ENCODE measurements at places on chromosomes 2 and 18.

DNA sequence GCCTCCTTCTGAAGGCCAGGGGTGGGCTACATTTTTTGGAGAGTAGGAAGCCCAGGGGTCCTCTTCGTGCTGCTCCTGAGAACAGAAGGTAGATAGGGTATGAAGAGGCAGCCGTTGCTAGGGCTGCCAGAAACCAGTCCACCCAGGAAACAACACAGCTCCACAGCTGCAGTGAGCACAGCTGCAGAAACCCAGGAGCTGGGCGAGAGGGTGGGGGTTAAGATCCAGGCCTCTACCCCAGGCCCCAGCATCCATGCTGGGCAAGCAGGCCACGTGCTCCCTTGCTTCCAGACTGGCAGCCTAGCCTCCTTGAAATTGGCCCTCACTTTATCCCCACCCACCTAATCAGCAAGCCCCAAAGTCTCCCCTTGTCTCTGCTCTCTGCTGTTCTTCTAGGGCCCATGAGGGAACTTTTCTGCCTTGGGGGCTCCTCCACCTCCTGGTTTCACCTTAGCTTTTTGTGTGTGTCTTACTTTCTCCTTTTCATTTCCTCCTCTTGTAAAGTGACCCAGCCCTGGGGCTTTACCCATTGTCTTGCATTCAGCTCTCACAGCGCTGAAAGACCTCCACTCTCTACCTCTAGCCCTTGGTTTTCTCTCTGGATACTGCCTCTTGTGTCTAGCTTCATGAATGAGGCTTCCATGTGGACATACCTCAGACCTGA, 30.7 kb downstream of the STON1 start:
- DNase-seq, result no peak

DNA sequence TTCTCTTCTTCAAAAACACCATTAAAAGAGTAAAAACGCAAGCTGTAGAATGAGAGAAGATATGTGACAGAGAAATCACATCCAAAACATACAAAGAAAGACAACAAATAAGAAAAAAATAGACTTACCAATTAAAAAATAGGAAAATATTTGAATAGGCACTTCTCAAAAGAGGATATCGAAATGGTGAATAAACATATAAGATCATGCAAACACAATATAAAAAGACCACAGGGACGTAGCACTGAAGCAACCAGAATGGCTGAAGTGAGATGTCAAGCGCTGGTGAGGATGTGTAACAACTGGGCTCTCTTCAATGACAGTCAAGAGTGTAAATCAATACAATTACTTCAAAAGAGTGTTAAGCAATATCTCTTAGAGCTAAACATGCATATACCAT, 202.3 kb downstream of the ZBTB7C start:
- DNase-seq, result no peak

DNA sequence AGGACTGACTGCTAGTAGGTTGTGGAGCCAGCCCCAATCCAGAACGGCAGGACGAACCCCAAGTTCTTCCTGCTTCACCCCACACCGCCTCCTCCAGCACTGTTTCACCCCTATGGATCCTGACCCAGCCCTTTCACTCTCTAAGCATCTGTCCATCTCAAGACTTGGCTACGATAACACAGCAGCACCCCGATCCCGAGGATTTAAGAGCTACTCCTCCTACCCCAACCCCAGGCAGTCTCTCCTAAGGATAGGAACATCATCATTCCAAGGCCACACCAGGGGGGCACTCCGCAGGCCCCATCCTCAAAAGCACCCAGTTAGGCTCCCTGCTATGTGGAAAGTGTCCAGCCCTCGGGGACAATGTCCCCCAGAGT, 645 bp downstream of the KCTD18 start:
- DNase-seq, result no peak

- DNase-seq, result no peak
These were observed 678.0 kb downstream of the ZEB2 start for GRCh38 chr2:143841935-143842334.

DNA sequence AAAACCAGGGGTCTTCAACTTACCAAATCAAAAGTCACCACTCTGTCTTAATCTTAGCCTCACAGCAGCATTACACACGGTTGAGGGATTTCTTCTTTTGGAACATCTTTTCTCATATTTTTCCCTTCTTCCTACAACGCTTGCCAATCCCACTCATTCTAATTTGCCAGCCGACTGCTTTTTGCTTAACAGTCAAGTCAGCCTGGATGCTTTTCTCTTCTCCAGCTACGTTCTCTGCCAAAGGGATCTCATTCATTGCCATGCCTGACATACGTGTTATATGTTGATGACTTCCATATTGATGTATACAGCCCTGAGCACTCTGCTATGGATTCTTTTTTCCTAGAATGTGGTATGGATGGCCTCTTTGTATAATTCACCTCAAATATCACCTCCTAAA, 37.3 kb downstream of the CDH19 start:
- no peak for DNase-seq

- no peak for DNase-seq
These were observed 13.5 kb downstream of the KCNIP3 start for GRCh38 chr2:95310651-95311050.

DNA sequence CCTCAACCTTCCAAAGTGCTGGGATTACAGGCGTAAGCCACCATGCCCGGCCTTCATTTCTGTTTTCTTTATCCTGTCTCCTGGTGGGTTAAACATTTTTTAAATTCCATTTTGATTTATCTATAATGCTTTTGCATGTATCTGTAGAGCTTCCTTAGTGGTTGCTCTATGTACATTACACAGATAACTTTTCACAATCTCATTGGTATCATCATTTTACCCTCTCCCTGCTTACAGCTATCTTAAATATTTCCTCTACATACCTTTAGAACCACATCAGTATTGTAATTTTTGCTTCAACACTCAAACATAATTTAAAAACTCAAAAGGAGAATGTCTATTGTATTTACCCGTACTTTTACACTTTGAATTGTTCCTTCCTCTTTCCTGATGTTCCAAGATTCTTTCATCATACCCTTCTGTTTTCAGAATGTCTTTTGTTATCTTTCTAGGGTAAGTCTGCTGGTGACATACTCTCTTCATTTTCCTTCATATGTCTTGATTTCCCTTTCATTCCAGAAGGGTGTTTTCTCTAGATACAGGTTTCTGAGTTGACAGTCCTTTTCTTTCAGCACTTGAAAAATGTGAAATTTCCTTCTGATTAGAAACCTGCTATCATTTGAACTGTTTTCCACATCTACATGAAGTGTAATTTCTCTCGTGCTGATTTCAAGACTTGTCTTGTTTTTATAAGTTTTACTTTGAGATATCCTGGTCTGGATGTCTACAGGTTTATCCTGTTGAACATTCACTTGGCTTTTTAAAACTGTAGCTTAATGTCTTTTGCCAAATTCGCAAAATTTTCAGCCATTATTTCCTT, 21.9 kb downstream of the PPP3R1 start:
- no peak for DNase-seq

DNA sequence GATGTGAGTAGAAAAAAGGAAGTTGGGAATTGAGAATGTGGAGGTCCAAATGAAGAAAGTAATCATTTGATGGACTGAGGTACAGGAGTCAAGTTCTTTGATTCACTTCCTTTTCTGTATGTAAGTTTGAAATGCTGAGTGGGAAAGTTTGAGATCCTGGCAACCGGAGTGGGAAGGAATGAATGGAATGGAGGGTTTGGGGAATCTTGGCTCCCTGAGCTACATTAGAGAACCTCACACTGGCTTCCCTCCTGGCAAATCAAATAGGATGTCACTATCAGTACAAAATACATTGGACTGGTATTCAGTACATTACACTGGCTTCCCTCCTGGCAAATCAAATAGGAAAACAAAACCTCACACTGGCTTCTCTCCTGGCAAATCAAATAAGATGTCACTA, 9.8 kb upstream of the RNF138 start:
- DNase-seq, result no peak

DNA sequence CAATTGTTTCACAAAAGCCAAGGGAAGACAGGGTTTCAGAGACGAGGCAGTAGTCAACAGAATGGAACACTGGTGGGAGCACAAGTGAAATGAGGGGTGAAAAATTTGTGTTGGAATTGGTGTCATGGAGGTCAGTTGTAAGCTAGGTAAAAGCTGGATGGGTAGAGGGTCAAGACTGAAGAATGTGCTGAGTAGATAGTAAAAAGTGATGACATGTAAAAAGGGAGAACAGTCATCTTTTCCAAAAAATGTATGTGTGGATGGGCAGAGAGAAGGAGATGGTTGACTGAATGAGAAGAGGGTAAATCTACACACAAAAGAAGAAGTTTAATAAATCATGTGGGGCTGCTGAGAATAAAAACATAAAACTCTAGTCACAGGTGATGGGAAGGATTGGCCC, 92.7 kb upstream of the COL3A1 start:
- DNase-seq, result no peak

DNA sequence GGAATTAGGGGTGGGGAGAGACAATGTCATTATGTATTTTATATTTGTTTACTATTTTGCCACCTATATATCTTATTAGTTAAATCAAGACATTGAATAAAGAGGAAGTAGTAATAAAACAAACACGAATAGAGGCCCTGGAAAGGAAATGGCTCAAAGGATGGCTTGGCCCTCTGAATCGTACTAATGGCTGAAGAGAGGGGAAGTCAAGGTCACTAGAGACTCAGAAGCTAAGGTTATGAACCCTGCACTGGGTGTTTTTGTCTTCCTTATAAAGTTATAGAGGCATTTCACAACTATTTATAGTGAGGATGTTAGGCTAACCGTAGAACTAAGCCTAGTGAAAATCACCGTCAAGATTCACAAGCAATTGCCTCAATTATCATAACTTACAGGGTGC, 685.9 kb downstream of the ARHGAP15 start:
- DNase-seq, result no peak

- peak; percentile 3 for DNase-seq
These were observed 143.8 kb downstream of the SH3BP4 start for GRCh38 chr2:235095569-235095968.

GRCh38 chr2:126671488-126671887, 15.5 kb downstream of the GYPC start:
- DNase-seq, result no peak

DNA sequence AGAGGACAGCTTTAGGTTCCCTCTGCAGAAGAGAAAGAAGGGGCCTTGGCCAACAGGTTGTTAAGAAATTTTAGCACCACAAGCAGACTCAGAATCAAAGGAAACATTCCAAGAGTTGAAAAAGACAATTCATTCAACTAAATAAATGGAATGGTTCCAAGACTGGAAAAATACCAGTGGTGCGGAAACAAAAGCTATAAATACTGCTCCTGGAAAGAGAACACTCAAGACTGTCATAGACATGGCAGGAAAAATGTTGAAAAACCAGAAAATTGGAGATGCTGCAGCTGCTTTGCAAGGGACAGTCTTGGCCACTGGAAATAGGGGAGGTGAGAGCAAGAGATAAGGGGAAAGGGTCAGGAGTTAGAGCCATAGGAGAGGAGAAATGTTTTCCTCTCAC, 312.7 kb upstream of the CYRIA start:
- DNase-seq, result no peak

GRCh38 chr2:109702250-109702985, 88.3 kb downstream of the SOWAHC start:
- DNase-seq, result no peak

DNA sequence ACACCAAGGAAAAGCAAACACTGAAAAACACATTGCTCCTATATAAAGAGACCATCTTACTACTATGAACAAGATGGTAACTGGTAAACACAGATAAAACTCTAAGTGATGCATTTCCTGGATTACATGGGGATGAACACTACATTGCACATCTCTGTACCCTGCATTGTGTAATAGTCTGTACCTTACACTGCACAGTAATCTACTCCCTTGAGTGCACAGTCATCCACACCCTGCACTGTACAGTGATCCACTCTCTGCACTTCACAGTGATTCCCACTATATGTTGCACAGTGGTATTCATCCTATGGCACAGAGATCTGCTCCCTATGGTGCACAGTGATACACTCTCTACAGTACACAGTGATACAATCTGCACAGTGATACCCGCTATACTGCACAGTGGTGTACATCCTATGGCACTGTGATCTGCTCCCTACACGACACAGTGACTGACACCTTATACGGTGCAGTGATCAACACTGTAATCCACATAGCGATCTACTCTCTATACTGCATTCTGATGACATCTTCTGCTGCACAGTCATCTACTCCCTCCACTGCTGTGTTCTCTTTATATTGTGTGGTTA, 462.2 kb upstream of the RGPD4 start:
- DNase-seq, result no peak

DNA sequence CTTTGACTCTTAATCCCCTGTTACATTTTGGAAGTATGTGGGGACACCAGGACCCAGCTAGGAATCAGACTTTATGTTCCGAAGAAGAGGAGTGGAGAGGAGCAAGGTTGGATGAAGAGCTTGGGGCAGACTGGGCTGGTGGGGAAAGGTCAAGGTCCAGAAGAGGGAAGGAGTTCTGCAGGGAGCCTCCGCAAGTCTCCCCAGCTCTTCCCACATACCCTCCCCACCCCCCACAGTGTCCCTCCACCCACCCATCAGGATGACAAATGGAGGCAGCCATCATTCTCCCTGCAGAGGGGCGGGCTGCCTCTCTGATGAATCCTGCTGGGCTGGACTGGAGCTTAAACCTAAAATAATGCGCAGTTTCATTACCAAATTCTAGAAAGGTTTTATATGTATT, 77.2 kb downstream of the ACKR3 start:
- peak; percentile 3 for DNase-seq

GRCh38 chr2:25981596-25982272, 563 bp downstream of the KIF3C start:
- DNase-seq, result no peak

- no peak for DNase-seq
These were observed 167.7 kb downstream of the PLCL1 start for GRCh38 chr2:197972061-197972460.

All from ecto neural progenitor cell (in vitro differentiated cells).